ENCODE measurements at places on chromosomes 5 and 9. TPM values are rescaled to one million over a fixed set of nuclear protein-coding genes. Genes with fewer than 3 reads are reported as not detected.

The ECM2 gene
- total RNA-seq, result 8.2 TPM

The RASGEF1C gene
- total RNA-seq, result not detected

The RLN2 gene
- total RNA-seq, result not detected

The EPB41L4A gene
- 11.9 TPM for total RNA-seq

The CTNNAL1 gene
- 45.7 TPM for total RNA-seq

The C9orf50 gene
- total RNA-seq, result 0.13 TPM

All from aortic smooth muscle cell (primary cell).